ENCODE measurements at places on chromosomes 3 and 15. TPM values are rescaled to one million over a fixed set of nuclear protein-coding genes. Genes with fewer than 3 reads are reported as not detected.
A peak's percentile ranks its signal among the peaks of the same experiment; 100 is the strongest.

The TM2D3 gene
- 27.9 TPM for total RNA-seq

- no peak overlapping the region for H3K4me3 ChIP-seq
- H3K36me3 ChIP-seq = no peaks in the 10 kb centered on the region
- H3K27ac ChIP-seq = no peak overlapping the region
- H3K4me1 ChIP-seq = peaks cover 6% of the 10 kb centered on the region
- no peaks in the 10 kb centered on the region for H3K27me3 ChIP-seq
These were observed 3.2 kb downstream of the C3orf18 start for GRCh38 chr3:50564321-50564720.

- no peak overlapping the region for H3K27ac ChIP-seq
- no peak overlapping the region for H3K4me3 ChIP-seq
- no peak for DNase-seq
These were observed 78.8 kb upstream of the PRR23C start for GRCh38 chr3:139123377-139124095.

DNA sequence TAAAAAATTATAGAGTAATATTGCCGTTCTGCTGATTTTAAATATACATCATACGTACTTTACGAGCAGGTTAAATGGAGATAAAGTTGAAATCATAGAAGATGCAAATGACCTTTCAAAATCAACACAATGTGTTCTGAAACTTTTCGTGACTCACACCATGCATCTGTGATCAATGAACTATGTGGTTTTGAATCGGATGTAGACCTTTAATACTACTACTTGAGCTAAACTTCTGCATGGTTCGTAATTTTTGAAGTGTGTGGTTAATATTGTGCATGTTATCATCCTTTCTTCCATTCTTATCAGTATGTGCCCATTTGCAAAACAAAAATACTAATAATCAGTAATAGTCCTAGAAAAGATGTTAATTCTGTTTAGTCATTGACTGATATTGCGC is 58.9 kb downstream of the GASK1A start:
- H3K36me3 ChIP-seq = no peaks in the 10 kb centered on the region
- peak; percentile 8 for DNase-seq
- H3K4me1 ChIP-seq = no peaks in the 10 kb centered on the region
- H3K4me3 ChIP-seq = no peak overlapping the region

- no peak overlapping the region for H3K4me3 ChIP-seq
- H3K4me1 ChIP-seq = no peaks in the 10 kb centered on the region
- no peak overlapping the region for H3K27ac ChIP-seq
- no peaks in the 10 kb centered on the region for H3K36me3 ChIP-seq
- DNase-seq = no peak
- H3K27me3 ChIP-seq = no peaks in the 10 kb centered on the region
These were observed 48.8 kb downstream of the SENP7 start for GRCh38 chr3:101464235-101464634.
